ENCODE measurements at places on chromosomes 11 and 22. TPM values are rescaled to one million over a fixed set of nuclear protein-coding genes. Genes with fewer than 3 reads are reported as not detected.

DNA sequence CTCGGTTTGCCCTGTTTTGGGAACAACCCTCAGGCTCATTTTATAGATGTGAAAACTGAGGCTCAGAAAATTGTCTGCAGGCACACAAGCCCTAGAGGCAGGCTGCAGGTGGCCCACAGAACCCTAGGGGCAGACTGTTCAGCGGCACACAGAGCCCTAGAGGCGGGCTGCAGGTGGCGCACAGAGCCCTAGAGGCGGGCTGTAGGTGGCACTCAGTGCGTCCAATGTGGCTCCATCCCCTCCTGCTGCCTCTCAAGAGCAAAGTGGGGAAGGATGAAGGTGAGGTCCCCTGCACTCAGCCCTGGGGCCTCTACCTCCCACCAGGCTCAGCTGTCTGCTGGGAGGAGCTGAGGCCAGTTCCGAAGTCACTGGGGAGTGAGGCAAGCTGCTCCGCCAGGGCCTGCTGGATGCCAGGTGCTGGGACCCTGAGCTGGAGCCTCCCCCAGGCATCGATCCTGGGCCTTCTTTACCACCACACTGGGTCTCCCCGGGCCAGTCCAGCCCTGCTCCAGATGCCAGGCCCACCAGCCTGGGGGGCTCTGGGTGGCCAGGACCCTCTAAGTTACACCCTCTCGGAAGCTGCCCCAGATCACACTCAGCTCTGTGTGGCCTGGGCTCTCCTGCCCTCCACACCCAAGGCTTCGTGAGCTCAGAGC is 2.3 kb downstream of the ACY3 start:
- H3K27ac ChIP-seq, result no peak overlapping the region
- DNase-seq, result peak; percentile 59
- peaks cover 17% of the 10 kb centered on the region for H3K4me1 ChIP-seq
- H3K36me3 ChIP-seq, result no peaks in the 10 kb centered on the region

The PLAAT5 gene
- not detected for total RNA-seq

The PDE2A gene
- total RNA-seq, result 7.6 TPM

The C11orf87 gene
- 0.05 TPM for total RNA-seq

DNA sequence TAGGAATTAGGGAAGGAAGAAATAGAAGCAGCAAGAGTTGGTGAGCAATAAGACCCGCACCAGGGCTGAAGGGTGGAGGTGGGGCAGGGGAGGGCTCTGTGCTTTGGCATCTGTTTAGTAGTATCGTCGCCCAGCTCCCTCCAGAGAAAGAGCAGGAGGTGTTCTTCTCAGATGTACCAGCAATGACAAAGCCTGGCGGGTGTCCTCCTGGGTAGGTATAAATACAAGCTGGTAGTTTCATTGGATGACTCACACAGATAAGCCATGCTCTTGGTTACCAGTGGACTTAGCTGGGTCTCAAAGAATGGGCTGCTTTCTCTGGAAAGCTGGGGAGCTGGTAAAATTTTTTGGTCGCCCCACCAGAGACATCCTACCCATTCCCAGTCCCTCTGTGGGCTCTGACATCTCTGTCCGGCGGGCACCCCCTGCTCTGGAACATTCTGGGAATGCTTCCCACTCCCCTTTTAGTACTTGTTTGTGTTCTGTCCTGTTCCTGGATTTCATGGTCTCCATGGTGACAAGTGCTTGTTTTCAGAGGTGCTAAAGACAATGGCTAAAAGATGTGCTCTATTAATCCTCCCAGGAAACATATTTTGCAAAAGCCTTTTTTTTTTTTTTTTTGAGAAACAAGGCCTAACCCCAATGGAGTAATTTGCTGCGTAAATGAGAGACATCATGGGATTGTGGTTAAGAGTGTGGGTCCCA is 15.4 kb upstream of the TUBA8 start:
- H3K4me3 ChIP-seq, result no peak overlapping the region
- H3K27me3 ChIP-seq, result no peaks in the 10 kb centered on the region
- no peaks in the 10 kb centered on the region for H3K36me3 ChIP-seq
- no peak overlapping the region for H3K27ac ChIP-seq

- no peak overlapping the region for H3K27ac ChIP-seq
- H3K27me3 ChIP-seq, result no peaks in the 10 kb centered on the region
Observed at GRCh38 chr11:44241851-44242250, 68.1 kb downstream of the ALX4 start.

DNA sequence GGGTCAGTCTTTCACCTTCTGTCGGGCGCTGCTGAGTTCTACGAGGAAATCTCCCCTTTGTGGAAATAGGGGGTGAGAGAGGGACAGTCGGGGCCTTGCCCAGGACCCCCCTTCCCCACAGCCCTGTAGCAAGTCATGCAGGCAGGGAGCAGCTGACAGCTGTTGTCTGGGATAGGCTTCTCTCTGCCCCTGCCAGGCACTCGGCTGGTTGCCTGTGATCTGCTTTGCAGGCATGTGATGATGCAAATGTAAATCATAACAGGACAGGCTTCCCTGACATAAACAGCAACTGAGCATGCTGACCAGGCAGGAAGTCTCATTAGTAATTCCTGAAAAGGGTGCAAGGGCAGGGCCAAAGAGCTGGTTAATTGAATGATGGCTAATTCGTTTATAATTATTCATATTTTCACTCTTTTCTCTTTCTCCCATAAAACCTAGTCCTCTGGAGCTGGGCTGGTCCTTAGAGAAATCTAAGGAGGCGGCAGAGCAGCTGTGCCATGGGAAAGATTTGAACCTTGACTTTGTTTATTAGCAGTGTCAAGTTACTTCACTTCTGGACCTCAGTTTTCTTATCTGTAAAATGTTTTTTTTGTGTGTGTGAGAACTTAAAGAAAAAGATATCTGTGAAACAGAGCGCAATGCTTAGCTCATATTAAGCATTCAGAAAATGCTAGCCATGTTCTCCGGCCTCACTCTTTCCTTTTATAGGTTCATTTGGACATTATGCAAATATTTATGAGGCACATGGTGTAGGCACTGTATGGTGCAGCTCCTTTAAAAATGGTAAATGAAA is 129.7 kb downstream of the LDLRAD3 start:
- no peaks in the 10 kb centered on the region for H3K27me3 ChIP-seq
- no peak overlapping the region for H3K27ac ChIP-seq
- no peak overlapping the region for H3K4me3 ChIP-seq
- no peak for DNase-seq
- H3K36me3 ChIP-seq, result no peaks in the 10 kb centered on the region

DNA sequence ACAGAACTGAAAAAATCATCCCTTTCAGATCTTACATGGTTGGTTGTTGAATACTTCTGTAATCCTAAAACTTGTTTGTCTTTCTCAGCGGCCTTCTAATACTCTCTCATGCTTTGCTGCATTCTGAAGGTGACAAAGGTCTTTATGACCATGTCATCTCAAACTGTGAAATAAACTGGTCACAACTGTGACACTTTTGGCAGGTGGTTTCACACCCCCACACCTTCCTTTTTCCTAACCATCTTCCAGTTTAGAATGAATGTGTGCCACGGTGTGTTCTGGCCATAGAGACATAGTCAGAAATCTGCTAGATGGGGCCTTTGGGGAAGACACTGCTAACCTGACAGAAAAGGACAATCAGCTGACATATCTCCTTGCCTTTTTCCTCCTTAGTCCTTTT is 14.7 kb upstream of the RFPL3 start:
- no peaks in the 10 kb centered on the region for H3K4me1 ChIP-seq
- H3K4me3 ChIP-seq, result no peak overlapping the region
- no peaks in the 10 kb centered on the region for H3K27me3 ChIP-seq
- DNase-seq, result no peak
- no peaks in the 10 kb centered on the region for H3K36me3 ChIP-seq
- H3K27ac ChIP-seq, result no peak overlapping the region

The CSKMT gene
- 63.5 TPM for total RNA-seq

The CHST1 gene
- 0.69 TPM for total RNA-seq

DNA sequence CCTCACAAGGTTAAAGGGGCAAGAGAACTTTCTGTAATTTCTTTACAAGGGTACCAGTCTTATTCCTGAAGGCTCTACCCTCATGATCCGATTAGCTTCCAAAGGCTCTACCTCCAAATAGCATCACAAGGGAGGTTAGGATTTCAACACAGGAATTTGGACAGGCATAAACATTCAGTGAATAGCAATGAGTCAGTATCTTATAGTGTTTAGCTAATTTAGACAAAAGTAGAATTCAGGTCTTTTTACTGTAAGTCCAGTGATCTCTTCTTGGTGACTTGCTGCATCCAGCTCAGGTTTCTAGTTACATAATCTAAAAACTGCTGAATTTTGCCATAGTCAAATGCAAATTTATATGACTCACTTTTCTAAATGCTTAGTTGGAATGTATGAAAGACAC is 1995.6 kb upstream of the RAG2 start:
- H3K36me3 ChIP-seq, result no peaks in the 10 kb centered on the region
- H3K4me3 ChIP-seq, result no peak overlapping the region
- H3K27me3 ChIP-seq, result no peaks in the 10 kb centered on the region

The PIH1D2 gene
- total RNA-seq, result 1.6 TPM

- H3K36me3 ChIP-seq, result no peaks in the 10 kb centered on the region
- no peak for DNase-seq
- peaks cover 8% of the 10 kb centered on the region for H3K27me3 ChIP-seq
- no peak overlapping the region for H3K4me3 ChIP-seq
Observed at GRCh38 chr11:111910676-111911562, 651 bp downstream of the CRYAB start.

All from HCT116 (cell line).